SW 1271 (cell line): ENCODE measurements at places on chromosomes 16 and 17.

- DNase-seq, result no peak
These were observed 58.0 kb downstream of the PITPNC1 start for GRCh38 chr17:67435122-67435521.

- no peak for DNase-seq
These were observed 36.6 kb upstream of the TMEM132E start for GRCh38 chr17:34542700-34543336.

- DNase-seq, result peak; percentile 72
These were observed 44.3 kb downstream of the SOCS3 start for GRCh38 chr17:78315355-78316114.

DNA sequence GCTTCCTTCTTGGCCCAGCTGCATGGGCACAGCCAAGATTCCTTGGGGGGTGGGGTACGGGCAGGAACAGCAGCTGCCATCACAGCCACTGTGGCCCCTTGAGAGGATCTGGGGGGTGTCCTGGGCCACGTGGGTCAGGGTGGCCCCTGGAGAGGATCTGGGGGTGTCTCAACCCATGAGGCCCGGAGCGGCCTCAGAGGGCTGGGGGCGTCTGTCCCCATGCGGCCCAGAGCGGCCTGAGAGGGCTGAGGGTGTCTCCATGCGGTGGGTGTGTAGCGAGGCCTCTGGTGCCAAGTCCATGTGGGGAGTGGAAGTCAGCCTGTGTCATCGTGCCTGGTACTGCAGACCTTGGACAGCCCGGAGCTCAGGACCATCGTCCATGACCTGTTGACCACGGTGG, 13.7 kb downstream of the TSC2 start:
- DNase-seq, result no peak

- DNase-seq, result no peak
These were observed at the start of gene GJC1 for GRCh38 chr17:44829523-44830358. Gene GJC1 (minus strand): TSS chr17:44830287. CDS start chr17:44805817, 24,470 bp downstream.

- no peak for DNase-seq
These were observed 12.9 kb downstream of the DRC3 start for GRCh38 chr17:17985555-17985954.

GRCh38 chr17:2710071-2710802, 1.3 kb downstream of the CLUH start:
- no peak for DNase-seq

- no peak for DNase-seq
These were observed 248.4 kb downstream of the C16orf95 start for GRCh38 chr16:87068762-87069150.

DNA sequence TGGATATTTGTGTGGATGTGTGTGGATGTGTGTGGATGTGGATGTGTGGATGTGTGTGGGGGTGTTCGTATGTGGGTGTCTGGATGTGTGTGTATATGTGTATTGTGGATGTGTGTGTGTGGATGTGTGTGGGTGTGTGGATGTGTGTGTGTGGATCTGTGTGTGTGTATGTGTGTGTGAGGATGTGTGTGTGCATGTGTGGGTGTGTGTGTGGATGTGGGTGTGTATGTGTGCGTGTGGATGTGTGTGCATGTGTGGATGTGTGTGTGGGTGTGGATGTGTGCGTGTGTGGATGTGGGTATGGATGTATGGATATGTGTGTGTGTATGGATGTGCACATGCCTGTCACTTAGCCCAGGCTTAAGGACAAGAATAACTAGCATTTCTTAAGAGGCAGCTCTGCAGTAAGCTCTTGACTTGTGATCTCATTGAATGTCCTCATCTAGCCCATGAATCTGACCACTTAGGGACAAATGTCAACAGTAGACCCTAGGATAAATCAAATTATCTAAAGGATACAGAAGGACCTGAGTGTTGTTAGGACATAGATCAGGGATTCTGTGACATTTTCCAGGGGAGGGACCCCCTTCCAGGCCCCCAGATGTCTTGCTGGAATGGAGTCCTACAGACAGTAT, 83.5 kb downstream of the BMERB1 start:
- DNase-seq, result no peak

DNA sequence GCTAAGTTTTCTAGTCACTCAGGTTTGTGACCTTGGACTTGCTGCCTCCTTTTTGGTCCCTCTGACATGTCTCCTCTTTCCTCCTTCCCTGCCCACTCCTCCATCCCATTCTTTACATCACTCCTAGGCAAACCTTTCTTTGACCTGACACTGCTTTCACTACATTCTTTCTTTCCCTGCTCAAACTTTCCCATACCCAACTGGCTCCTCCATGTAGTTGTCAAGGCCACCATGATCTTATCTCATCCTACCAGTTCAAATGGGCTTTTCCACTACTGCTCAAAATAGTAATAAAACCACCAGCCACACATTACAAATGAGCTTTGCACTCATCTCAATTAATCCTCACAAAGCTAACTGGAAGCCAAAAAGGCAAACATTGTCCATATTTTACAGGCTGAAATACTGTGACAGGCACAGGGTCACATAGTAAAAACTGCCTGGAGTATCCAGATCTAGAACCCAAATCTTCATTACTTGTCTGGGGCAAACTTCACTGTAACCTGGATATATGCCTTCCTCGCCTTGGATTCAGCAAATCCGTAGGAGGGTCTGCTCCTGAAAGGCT, 14.4 kb downstream of the MRPS23 start:
- DNase-seq, result no peak

DNA sequence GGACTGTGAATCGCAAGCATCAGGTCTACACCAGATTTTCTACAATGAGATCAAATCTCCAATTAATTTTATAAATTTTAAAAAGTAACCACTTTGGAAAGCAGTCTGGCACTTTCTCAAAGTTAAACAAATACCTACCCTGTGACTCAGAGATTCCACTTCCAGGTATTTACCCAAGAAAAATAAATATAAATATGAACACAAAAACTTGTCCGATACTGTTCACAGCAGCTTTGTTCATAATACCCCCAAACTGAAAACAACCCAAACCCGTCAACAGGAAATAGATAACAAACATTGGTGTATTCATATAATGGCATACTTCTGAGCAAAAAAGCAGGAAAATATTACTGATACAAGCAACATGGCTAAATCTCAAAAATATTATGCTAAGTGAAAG, 12.1 kb downstream of the ZDHHC7 start:
- DNase-seq, result no peak

GRCh38 chr16:27204312-27204915, 1.1 kb downstream of the KDM8 start:
- no peak for DNase-seq

GRCh38 chr17:38574712-38575111, 31.0 kb downstream of the SRCIN1 start:
- DNase-seq, result no peak

- DNase-seq, result no peak
These were observed 882 bp upstream of the ATP6V0C start for GRCh38 chr16:2512735-2513404.

GRCh38 chr17:78653382-78653781, 76.2 kb upstream of the DNAH17 start:
- no peak for DNase-seq

DNA sequence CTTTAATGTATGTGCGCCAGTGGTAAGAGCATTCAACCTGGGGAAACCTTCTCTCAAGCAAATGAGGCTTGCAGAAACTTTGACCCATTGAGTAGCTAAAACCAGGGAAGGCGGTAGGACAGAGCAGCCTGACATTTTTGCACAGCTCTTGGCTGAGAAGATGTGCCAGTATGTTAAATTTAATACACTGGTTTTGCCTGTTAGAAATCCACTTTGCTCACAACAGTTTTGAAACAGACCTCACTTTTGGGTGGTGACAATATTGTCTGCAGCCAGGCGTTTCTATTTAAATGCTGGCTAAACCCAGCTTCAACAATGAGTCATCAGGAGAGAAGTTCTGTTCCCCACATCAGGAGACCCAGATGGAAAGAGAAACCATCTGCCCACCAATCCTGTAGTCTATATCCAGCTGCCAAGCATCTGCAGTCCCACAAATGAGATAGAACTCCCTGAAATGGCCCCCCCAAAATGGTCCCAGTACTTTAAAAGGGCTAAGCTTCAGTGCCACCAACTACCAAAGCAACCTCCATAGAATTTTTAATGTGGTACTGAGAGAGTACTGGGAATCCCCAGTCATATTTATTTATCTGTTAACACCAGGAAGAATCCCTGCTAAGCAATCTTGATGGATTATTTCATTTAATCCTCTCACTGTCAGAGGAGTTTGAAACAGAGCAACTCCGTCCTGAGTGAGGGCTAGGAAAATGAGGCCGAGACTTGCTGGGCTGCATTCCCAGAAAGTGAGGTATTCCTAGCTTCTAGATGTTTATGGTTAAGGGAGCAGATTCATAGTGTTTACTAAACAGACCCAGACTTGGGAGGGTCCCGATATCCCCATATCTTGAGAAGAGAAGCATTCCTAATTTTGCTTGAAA, 29.0 kb upstream of the CLEC3A start:
- DNase-seq, result no peak

DNA sequence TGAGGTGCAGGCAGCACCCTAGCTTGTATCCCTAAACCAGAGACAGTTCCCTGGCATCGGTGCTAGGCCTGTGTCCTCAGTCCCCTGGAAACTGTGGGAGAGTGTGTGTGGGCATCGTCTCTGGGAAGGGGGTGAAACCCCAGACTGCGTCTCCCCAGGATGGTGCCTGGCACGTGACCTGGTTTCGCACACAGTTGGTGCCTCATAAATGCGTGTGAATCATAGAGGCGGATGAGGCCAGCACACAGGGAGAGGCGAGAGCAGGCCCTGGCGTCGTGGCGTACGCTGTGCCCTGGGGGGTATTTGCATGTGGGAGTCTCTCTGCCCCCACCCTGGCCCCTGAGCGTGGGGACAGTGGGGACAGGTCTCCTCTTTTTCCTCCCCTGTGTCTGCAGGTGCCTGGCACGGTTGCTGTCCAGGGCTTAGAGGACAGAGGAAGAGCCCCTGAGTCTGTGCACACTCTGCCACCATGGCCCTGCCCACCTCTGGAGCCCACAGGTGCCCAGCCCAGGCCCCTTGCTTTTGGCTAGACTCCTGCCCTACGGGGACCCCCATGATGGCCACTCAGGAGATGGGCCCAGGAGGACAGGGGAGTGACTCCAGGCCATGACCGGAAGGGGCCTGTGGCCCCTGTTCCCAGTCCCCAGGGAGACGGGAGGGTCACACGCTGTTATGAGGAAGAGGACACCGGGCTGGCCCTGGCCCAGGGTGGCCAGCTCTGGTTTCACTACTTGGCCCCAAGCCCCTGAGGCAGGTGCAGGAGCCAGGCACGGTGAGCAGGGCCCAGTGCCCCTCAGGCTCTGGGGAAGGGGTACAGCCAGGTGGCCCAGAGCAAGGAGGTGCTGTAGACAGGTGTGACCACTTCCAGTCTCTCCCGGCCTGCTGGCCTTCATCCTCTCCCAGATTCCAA, 1.3 kb upstream of the FSCN2 start:
- no peak for DNase-seq

DNA sequence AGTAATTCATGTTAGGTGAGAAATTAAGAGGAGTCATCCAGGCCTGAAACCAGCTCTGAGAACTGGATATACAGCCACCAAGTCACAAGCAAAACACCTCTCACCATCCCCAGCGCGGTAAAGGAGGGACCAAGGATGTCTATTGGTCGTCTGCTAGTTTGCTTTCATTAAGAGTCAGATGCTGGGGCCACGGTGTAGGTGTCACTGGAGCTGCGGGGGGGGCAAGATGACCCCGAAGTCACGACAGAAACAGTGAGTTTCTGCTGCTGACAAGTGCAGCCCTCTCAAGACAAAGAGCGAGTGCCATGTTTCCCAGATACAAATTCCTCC, 790 bp downstream of the NCBP3 start:
- DNase-seq, result peak; percentile 36

DNA sequence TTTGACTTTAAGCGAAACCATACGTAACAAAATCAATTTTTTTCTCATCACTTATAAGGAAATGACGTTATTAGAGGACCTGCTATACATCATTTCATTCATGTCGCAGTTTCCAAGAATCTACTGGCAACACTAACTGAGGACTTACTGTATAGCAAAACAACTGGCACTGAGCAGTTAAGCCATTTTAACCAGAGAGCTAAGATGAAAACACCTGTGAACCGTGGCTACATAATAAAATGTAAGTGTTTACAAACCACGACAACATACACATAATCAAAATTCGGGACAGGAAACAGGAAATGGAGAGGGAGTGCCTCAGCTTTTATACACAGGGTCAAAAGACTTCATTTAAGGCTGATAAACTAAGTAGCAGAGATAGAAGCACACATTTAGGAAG, 29.5 kb downstream of the METTL16 start:
- DNase-seq, result no peak

DNA sequence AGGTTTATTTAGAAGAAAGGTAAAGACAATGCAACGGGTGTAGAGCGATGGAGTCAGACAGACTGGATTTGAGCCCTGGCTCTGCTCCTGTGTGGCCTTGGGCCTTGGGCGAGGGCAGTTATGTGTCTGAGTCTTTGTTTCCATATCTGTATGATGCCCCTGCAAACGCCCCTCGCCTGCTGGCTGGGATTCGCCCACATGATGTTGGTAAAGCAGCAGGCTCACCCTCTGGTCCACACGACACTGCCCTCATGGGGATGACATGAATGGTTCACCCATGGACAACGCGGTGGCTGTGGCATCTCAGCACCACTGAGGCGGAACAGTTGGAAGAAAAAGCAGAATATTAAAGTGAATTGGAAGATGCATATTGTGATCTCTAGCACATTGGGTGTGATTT, 60.3 kb downstream of the FOXL1 start:
- DNase-seq, result no peak

- DNase-seq, result no peak
These were observed 5.2 kb upstream of the HP start for GRCh38 chr16:72049110-72049509.

DNA sequence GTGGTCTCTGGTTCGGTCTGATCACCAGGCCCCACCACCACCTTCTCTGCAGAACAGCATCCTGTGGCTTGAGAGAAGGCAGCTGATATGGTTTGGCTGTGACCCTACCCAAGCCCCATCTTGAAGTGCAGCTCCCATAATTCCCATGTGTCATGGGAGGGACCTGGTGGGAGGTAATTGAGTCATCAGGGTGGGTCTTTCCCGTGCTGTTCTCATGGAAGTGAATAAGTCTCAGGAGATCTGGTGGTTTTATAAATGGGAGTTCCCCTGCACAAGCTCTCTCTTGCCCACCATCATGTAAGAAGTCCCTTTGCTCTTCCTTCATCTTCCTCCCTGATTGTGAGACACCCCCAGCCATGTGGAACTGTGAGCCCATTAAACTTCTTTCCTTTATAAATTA, 352.3 kb upstream of the CDH5 start:
- DNase-seq, result no peak

GRCh38 chr16:16163571-16163970, 59.7 kb downstream of the ABCC6 start:
- DNase-seq, result no peak

DNA sequence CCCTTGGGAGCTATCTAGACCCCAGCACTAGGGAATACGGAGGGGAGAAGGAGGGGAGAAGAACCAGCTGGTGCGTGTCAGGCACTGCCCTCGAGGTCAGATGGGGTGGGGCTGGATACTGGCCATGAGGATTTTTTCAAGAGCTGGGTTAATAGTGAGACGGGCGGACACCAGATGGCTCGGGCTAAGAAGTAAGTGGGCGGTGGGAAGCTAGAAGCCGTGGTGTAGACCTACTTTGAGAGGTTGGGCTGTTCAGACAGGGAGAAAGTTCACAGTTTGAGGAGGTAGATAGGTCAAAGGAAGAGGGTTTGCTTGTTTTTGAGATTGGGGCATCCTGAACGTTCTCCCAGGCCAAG, 303.8 kb downstream of the SEC14L1 start:
- no peak for DNase-seq
